Karpas-422 (cell line): ENCODE measurements at places on chromosomes 6 and 20. TPM values are rescaled to one million over a fixed set of nuclear protein-coding genes. Genes with fewer than 3 reads are reported as not detected.

The BPI gene
- total RNA-seq: not detected in 2 replicates

The RIN2 gene
- 1.7 and 3.3 TPM in 2 replicates for total RNA-seq

The SLC35F1 gene
- total RNA-seq: not detected in 2 replicates

DNA sequence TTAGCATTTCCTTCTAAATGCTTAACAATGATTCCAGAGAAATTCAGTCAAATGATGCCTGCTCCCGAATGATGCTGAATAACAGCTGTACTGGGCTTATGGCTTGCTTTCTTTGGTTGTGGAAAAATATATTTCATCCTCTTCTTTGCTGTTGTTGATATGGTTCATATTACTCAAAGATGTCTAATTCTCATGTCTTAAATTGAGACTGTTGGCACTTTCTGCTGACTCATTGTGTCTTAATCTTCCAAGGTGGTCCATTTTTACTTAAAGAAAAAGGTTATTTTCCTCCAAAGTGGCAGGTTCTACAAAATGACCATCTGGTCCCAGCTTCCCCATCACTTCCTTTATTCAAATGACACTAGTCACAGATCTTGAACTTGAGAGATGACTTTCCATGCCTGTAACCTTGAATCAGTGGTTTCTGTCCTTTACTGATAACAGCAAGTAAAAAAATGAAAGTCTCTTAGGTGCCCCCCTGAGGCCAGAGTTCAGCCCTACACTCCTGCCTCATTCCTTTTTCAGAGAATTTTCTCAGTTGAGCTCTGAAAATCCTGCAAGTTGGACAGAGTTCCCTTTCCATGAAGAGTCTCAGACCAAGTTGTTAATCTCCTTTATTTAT lies 6.9 kb downstream of the SNAP25 start:
- DNase-seq: peak; percentile 71

GRCh38 chr6:76818451-76818850 lies 644.8 kb downstream of the HTR1B start:
- no peak for DNase-seq

- no peak for DNase-seq
Observed at GRCh38 chr6:48429610-48430009, 318.6 kb upstream of the PTCHD4 start.

DNA sequence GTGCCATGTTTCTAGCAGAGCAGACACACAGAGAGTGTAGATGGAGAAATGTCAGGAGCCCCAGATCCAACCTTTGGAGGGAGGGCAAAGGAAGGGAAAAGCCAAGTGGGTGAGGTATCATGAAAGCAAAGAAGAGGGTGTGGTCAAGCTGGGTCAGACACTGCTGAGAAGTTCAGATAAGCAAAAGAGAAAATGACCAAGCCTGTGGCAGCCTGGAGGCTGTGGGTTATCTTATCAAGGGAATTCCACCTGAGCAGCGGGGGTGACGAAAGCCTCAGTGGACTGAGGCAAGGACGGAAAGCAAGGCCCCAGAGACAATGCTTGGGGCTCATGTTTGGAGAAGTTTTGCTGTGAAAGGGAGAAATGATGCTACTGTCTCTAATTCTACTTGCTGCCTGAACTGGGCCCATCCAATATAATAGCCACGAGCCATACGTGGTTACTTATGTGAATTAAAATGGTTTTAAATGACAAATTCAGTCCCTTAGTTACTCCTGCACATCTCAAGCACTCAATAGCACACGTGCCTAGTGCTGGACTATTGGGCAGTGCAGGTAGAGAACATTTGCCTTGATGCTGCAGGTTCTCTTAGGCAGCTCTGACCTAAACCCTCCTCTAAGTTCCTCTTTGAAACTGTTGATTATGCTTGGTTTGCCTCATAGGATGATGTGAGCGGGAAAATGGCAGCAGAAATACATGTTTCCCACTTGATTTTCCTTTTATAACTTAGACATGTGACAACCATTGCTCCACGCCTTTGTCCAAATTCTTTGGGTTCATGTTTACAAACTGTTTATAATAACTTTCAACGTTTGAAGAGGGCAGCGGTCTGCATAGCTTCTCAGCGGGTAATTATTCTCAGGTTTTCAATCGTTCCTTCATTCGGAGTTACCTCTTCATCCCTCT lies 63.7 kb downstream of the SLC22A23 start:
- no peak for DNase-seq

DNA sequence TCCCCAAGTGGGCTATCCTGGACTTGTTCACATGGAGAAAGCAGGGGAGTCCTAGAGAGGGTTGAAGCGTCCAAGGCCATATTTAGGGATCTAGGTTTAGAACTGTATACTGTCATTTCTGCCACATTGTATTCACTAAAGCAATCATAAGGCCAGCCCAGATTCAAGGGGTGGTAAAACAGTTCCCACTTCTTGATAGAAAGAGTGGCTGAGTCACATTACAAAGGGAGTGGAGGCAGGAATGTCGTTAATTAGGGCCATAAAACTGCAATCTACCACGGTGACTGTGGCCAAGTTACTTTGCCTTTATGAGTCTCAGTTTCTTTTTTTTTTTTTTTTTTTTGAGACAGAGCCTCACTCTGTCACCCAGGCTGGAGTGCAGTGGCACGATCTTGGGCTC lies 7.4 kb upstream of the UBR2 start:
- no peak for DNase-seq

DNA sequence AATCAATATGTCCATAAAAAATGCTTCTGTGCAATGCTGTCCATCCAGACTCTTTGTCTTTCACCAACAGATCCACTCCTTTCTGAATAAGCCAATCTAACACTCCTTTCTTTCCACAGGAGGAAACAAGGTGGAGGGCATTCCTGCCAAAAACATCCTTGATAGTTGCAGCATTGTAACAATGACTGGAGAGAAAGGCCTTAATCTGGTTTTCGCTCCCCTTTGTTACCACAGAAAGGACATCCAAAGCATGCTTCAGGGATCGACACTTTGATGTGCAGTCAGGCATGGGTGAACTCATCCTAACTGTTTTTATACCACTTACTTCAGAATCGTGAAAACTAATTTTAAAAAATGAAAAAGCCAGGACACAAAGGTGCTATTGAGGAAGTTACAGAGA lies 7.4 kb downstream of the IBTK start:
- no peak for DNase-seq

DNA sequence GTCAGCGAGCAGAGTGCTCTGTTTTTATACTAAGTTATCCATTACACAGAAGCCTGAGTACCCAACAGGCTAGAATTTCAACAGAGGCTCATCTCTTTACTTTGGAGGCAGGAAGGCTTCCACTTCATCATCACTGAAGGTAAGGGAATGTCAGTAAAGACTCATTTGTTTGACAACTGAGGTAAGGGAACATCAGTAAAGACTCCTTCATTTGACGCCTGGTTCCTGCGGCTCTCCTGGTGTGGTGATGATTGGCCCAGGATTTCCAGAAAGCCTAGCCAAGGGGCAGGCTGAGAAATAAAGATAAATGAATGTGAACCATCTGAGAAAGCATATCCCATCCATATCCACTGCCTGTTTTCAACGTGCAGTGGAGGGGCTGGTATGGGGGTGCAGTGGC lies 244.6 kb upstream of the ECI2 start:
- no peak for DNase-seq

- DNase-seq: no peak
Observed at GRCh38 chr20:49426873-49427272, 55.6 kb downstream of the KCNB1 start.

GRCh38 chr6:14452567-14453527 lies 335.3 kb downstream of the CD83 start:
- DNase-seq: no peak

GRCh38 chr6:119533603-119534279 lies 184.2 kb upstream of the MAN1A1 start:
- DNase-seq: no peak

DNA sequence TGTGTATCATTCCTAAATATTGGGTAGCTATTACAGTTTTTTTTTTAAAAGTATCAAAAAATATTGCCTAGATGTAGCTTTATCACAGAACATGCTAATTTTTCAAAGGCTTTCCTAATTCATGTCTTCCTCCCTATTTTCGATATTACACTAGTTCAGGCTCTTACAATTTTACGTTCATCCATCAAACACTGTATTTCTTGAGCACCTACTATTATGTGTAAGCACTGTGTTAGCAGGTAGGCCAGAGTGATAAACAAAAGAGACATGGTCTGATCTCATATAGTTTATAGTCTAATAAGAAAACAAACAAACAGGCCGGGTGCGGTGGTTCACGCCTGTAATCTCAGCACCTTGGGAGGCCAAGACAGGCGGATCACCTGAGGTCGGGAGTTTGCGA lies 69.5 kb downstream of the FAM217A start:
- DNase-seq: no peak

DNA sequence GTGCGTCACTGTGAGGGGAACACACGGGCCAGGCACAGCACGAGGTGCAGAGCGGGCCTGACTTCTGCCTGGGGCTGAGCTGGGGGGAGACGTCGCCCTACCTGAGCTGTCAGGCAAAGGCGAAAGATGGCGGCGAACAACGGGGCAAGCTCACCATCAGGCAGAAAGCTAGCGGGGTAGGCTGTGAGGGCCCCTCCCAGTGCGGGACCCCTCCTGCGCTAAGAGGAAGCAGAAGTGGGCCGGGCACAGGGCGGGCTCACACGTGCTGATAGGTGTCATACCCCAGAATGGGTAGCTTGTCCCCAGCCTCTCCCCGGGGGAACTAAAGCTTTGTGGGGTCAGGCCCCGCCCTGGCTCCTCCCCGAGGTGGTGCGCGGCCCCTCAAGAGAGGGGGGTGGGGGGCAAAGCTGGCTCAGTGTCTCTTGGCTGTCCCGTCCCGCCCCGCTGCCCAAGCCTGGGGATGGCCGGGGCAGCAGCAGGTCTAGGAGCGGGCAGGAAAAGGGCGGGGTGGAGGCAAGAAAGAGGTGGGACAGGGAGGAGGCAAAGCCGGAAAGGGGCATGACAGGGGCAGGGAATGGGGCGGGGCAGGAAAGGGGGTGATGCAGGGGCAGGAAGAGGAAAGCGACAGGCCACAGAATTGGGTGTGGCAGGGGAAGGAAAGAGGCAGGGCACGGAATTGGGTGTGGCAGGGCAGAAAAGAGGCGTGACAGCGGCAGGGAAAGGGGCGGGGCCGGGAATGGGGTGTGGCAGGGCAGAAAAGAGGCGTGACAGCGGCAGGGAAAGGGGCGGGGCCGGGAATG lies 14.7 kb downstream of the UCKL1 start:
- no peak for DNase-seq

- DNase-seq: no peak
Observed at GRCh38 chr6:71033890-71034289, 77.0 kb upstream of the B3GAT2 start.
